ENCODE measurements at places on chromosomes 7 and 10.

DNA sequence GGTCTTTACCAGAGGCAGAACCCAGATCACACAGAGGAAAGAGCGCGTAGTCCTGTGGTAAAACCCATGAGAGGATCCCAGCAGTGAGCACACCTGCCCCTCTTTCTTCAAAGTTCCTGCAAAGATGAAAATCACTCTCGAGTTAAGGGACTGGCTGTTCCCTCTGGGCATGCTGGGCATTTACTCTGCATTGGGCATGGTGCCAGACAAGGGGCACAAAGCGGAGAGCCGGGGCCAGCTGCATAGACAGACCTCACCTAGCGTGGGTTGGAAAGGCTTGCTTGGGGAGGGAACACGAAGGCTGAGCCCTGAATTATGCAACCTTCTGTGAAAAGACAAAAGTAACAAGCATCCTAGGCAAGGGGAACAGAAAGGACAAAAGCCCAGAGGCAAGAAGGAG is 120.0 kb upstream of the TCERG1L start:
- DNase-seq = no peak

DNA sequence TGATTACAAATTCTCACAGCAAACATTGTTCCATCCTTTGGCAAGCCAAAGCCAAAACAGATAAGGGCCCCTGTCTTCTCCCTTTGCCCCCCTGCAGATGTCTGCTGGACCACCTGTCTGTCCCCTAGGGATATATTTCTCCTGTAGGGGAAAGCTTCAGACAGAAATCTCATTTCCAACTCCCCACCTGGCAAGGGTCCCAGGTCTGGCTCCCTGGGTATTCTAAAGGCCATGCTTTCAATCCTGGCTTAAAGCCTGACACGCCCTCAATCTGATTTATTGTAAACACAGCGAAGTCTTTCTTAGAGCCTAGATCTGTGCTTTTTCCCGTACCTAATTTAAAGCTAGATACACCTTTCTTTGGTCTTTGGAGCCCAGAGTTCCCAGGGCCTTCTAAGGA is 66.1 kb downstream of the KCNMA1 start:
- DNase-seq = no peak

GRCh38 chr7:40299097-40299496 is 164.3 kb downstream of the SUGCT start:
- DNase-seq = no peak

- DNase-seq = no peak
Measured at GRCh38 chr7:6162331-6162620, 110.1 kb downstream of the CYTH3 start.

- DNase-seq = no peak
Measured at GRCh38 chr10:13790196-13790595, 203.4 kb downstream of the PRPF18 start.

- DNase-seq = no peak
Measured at GRCh38 chr7:29915481-29916215, 74.0 kb downstream of the SCRN1 start.

GRCh38 chr7:81944058-81944457 is 174.2 kb upstream of the HGF start:
- DNase-seq = no peak

GRCh38 chr7:129872054-129872453 is 80.7 kb downstream of the UBE2H start:
- DNase-seq = no peak

DNA sequence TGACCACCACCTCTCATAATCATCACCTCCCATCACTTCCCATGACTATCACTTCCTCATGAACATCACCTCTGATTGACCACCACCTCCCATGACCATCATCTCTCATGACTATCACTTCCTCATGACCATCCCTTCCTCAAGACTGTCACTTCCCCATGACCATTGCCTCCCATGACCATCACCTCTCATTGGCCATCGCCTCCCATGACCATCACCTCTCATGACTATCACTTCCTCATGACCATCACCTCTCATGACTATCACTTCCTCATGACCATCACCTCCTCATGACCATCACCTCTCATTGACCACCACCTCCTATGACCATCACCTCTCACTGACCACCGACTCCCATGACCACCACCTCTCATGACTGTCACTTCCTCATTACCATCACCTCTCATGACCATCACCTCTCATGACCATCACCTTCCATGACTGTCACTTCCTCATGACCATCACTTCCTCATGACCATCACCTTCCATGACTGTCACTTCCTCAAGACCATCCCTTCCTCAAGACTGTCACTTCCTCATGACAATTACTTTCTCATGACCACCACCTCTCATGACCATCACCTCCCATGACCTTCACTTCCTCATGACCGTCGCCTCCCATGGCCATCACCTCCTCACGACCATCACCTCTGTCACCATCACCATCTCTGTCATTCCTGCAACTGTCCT is 51.6 kb downstream of the PDGFA start:
- no peak for DNase-seq
